ENCODE measurements at places on chromosomes 1 and 21.

DNA sequence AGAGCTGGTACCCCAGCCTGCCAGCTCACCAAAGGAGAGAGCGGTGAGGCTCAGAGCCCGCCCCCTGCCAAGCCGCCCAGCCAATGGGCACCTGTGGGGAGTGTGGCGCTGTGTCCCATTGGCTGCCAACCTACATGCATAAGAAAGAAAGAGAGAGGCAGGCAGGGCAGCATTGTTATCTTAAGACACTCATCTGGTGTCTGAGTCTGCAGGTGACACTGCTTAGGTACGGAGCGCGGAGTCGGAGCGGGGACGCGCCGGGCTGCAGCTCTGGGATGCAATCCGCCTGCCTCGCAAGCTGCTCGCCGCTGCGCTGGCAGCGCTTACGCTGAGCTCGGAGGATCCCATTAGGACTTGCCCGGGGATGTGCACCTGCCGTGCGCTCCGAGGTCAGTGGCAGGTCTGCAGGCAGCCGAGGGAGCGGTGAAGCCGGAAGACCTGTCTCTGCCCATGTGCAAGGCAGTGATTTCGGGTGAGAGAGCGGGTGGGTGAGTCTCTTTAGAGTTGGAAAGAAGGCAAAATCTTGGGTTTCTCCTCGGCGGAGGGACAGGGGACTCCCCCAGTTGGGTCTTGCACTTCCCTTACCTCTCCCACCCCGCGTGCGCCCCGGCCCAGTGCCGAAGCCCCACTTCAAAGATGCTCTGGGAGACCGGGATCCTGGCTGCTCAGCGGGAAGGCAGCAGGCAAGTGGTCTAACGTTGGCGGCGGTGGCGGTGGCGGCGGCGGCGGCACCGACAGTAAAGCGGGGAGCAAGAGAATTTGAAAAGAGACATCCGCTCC is at the start of gene BRINP2:
BRINP2 (plus strand) TSS at position 203 of the 780 bp plus-strand sequence. CDS start 58,919 bp downstream, outside the sequence.
- DNase-seq, result no peak

- DNase-seq, result peak; percentile 98
Observed at GRCh38 chr1:25996966-25997827, 666 bp downstream of the PAFAH2 start.

DNA sequence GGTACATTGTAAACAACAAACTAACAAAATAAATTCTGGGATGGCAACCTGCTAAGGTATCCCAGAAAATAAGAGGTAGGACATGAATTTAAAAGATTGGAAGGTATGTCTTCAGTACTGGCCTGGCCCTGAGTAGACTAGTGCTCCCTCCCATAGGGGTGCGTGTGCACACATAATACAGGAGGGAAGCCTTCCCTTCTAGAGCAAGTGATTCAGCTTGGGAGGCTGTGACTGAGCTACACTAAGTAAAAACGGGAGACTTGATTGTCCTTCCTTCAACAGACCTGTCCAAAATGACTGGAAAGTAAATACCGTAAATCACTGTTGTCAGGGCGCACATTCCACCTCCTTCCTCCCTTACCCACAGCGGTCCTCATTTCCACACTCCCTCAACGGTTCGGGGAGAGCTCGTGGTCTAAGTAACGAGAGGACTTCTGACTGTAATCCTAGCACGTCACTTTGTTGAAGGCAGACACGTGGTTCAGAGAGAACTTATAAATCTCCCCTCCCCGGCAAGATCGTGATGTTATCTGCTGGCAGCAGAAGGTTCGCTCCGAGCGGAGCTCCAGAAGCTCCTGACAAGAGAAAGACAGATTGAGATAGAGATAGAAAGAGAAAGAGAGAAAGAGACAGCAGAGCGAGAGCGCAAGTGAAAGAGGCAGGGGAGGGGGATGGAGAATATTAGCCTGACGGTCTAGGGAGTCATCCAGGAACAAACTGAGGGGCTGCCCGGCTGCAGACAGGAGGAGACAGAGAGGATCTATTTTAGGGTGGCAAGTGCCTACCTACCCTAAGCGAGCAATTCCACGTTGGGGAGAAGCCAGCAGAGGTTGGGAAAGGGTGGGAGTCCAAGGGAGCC is at the start of gene TGFB2:
TGFB2 (plus strand) TSS at position 523 of the 859 bp plus-strand sequence. CDS start 1,366 bp downstream, outside the sequence.
- DNase-seq, result peak; percentile 58

DNA sequence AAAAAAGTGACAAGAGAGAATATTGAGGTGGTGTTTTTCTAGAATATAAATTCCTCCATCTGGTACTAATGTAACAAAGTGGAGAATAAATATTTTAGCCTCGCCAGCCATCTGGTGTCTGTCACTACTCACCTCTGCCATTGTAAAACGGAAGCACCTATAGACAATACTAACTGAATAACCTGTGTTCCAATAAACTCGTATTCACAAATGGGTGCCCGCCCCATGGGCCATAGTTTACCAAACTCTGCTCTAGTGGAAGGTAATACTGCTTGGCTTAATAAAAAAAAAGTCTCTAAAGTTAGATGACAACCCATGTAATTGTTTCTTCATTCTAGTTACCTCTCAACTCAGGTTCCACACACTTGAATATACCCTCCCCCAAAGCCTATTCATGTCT is 8.1 kb downstream of the MIS18A start:
- DNase-seq, result no peak

DNA sequence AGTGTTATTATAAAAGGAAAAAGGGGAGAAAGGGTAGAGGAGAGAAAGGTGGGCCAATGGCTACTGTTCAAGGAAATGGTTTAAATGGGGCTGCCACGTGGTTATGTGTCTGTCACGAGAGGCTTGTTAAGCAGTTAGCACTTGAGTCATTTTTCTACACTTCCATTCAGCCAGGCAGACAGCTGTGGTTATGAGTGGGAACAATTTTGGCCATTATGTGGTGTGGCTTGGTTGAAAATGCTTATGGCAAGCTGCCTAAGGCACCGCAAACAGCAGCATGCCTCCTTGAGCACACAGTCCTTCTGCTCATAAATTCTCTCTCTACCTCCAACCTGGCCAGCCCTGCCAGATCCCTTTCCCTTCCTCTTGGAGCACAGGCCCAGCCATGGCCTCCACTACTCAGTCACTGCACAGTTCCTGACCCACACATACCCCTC is 3.2 kb upstream of the SRM start:
- DNase-seq, result peak; percentile 60

DNA sequence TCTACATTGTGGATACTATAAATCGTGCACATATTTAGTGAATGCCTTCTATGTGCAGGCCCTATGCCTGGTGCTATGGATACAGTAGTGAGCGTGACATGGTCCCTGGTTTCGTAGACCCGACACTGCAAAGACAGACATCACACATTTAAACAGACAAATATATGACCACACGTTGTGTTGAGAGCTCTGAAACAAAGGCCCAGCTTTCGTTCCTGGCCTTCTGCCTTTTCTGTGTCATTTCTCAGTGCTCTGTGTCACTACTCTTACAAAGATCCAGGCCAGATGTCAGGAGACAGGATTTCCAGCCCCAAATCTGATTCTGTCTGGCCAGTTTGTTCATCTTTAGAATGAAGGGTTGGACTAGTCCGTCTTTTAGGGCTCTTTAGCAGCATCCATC is 19.3 kb upstream of the TRABD2B start:
- no peak for DNase-seq

- no peak for DNase-seq
Observed at GRCh38 chr1:153493343-153493960, 33.0 kb upstream of the S100A7 start.

- DNase-seq, result no peak
Observed at GRCh38 chr1:183887826-183888819, 83.2 kb downstream of the RGL1 start.

DNA sequence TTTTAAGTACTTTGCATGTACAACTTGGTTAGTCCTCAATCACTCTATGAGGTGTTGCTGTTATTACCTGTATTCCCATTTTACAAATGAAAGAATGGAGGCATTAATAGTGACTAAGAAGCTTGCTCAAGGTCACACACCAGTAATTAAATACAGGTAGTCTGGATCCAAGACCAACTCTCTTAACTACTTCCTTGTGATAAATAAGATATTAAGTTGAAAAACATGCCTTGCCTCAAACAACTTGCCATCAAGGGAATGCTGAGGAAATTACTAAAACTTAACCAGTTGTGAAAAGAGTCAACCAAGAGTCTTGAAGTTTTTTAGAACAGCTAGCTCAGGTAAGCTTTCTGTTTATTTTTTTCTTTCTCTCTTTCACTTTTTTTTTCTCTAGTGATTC is 21.0 kb upstream of the LAMC1 start:
- no peak for DNase-seq

DNA sequence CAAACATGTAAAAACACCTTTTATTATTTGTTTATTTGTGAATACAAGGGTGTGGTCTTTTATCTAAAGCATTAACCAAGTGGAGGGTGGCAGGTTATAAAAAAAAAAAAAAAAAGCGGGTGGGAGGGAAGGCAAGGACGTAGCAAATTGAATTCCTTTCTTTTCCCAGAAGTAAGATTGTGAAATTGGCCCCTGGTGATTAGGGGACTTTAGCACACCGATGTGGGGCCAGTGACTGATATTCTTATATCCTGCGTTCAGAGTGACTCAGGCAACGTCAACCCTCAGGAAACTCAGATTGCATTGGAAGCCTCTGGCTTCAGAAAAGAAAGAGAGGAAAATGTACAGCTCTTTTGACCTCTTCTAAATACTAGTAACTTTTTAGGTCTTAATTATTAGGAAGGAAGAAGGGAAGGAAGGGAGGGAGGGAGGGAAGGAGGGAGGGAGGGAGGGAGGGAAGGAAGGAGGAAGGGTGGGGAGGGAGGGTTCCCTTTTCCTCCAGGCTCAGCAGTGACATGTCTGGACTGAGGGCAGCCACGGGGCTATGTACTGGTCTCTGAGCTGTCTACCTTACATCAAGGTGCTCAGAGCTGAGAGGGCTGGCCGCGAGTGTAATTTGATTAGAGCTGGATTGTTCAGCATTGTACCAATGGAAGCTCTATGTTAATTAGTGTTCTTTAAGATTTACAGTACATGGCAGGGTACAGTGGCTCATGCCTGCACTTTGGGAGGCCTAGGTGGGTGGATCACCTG is 30.2 kb downstream of the EVA1C start:
- DNase-seq, result no peak

DNA sequence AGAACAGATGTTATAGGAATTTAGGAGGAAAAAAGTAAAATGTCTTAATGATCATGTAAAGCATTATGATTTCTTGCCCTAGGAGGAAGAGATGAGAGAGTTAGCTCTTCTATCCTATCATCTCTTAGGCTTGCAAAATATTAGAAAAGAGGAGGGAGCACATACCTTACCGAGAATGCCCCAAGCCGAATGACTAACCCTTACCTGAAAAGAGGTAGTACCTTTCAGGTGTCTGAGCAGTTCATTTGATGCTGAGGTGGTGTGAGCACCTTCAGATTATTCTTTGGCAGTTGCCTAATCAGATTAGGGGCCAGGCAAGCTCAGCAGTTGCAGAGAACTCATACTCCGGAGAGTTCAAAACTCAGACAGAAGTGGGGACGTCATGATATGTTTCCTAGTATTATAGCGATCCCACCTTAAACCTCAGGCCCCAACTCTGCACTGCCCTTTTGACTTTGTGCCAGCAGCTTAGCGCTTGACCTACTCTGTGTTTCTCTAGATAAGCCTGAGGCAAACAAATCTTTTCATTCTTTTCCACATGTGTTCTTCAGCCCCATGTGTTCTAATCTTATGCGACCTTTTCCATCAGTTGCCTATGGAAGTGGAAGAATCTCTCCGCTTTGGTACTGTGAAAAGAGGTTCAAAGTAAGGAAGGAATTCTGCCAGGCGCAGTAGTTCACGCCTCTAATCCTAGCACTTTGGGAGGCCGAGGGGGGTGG is 52.5 kb downstream of the ATP2B4 start:
- DNase-seq, result no peak

DNA sequence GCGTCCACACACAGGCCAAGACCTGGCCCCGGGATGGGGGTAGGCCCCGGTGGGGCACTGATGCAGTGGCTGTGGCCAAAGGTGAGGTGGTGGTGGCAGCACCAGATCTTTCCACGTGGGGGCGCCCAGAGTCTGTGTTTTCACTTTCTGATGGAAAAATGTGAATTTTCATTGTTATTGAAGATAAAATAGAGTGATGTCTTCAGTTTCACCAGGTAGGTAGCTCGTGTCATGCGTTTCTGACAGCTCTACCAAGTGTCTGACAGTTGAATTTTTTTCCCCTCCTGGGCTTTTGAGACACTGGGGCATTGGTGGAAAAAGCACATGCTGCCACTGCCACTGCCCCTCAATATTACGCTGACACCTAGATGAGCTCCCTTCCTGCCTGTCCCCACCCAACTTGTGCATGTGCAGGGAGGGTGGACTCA is 40.0 kb upstream of the MAGOH start:
- DNase-seq, result peak; percentile 46

GRCh38 chr1:186112280-186112679 is 262.8 kb downstream of the TPR start:
- no peak for DNase-seq

DNA sequence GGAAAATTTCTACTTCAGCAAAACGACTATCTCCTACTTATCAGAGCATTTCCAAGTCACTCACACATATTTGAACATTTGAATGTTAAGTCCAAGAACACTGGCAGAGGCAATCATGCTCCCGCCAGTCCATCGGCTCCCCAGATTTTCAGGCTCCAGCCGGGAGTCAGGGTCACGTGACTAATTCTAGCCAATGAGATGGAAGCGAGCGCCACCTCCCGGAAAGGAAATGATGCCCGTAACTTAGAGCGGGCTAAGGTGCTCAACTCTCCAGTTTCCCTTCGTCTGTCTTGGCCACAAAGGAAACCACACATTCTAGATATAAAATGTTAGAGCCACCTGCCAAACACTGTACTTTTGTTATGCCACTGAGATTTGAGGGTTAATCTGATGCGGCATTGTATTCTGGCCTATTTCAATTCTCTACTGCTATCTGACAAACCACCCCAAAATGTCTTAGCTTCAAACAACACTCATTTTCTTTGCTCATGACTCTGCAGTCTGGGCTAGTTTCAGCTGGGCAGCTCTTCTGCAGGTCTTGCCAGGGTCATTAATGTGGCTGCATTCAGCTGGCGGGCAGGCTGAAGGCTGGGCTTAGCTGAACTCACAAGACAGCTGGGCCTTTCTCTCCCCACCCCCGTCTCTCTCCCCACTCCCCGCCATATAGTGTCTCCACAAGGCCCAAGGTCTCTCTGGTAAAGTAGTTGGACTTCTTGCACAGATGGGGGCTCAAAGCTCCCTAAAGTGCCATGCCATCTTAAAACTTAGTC is 16.5 kb upstream of the LHX4 start:
- no peak for DNase-seq

All from NB4 (cell line).